ENCODE measurements at places on chromosomes 12 and 14.
A peak's percentile ranks its signal among the peaks of the same experiment; 100 is the strongest.

DNA sequence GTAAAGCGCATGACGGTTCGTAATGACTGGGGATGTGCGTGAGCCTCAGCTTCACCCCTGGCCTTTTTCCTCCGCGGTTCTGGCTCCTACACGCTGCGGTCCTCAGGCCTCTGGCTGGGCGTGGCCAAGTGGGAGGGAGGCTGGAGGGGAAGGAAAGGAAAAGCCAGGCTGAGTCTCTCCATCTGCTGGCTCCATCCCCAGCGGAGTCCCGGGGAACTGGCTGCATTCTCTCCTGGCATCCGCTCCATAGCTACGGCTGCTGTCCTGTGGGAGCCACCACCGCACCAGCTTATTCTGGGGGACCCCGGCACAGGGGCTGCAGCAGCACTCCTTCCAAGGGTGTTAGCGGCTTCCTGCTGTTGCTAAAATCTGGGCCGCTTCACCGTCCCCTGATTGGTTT is 68.2 kb upstream of the SLC24A4 start:
- DNase-seq: no peak

DNA sequence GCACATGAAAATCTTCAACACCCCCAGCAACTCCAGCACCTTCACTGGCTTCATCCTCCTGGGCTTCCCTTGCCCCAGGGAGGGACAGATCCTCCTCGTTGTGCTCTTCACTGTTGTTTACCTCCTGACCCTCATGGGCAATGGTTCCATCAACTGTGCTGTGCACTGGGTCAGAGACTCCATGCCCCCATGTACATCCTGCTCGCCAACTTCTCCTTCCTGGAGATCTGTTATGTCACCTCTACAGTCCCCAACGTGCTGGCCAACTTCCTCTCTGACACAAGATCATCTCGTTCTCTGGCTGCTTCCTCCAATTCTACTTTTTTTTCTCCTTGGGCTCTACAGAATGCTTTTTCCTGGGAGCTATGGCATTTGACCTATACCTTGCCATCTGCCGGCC is 11.5 kb upstream of the OR11G2 start:
- DNase-seq: no peak

- DNase-seq: no peak
Observed at GRCh38 chr12:15152456-15152855, 68.8 kb downstream of the RERG start.

DNA sequence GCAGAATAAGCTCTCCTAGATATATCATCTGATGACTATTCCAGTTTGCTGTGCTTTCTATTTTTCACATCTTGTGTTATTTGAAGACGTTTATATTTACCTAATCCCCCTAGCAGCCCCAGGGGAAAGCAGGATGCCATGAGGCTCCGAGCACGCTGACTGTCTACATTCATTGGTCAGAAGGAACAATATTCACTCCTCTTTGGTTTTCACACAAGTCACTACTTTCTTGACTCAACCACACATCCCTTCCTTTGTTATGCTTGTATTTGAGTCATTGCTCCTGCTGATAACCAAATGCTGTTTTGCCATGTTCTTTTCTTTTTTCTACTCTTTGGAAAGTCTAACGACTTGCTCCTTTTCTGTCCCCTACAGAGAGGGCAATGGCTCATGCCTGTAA is 86.5 kb upstream of the SLC38A2 start:
- DNase-seq: no peak

GRCh38 chr12:93904124-93904523 is 226.9 kb downstream of the CRADD start:
- DNase-seq: no peak

- DNase-seq: no peak
Observed at GRCh38 chr12:10690906-10691305, 17.1 kb upstream of the STYK1 start.

DNA sequence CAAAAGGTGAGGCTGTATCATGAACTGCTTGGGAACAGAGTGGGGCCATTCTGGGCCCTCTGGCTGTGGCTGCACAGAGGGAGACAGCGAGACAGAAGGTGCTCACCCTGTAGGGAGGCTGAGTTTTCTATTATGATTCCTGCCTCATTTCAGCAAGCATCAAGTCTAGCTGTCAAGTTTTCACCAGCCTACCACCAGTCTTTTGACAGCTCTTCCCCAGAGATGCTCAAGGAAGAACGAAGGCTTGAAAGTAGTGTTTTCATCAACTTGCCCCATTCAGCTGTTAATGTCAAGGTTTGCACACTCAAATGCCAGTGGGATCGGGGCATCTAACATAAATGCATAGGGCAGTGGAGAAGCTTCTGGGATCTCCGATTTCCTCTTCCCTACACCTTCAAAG is 10.0 kb downstream of the FGF23 start:
- no peak for DNase-seq

GRCh38 chr12:127360580-127360979 is 906.4 kb upstream of the TMEM132C start:
- DNase-seq: no peak

- no peak for DNase-seq
Observed at GRCh38 chr14:104602315-104602932, 2.1 kb downstream of the TMEM179 start.

DNA sequence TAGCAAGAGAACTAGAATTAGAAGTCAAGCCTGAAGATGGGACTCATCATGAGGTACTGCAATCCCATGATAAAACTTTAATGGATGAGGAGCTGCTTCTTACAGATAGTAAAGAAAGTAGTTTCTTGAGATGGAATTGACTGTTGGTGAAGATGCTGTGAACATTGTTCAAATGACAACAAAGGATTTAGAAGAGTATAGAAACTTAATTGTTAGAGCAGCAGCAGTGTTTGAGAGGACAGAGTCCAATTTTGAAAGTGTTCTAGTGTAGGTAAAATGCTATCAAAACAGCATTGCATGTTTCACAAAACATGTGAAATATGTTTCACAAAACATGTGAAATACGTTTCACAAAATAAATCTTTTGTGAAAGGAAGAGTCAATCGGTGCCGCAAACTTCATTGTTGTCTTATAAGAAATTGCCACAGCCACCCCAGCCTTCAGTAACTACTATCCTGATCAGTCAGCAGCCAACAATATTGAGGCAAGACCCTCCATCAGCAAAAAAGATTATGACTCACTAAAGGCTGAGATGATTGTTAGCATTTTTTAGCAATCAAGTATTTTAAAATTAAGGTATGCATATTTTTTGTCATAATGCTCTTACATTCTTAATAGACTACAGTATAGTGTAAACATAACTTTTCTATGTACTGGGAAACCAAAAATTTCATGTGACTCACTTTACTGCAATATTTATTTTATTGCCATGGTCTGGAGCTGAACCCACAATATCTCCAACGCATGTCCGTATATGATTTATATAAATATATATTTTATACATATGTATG is 173.4 kb upstream of the BMP4 start:
- DNase-seq: no peak

GRCh38 chr14:42565556-42565955 is 958.9 kb downstream of the LRFN5 start:
- DNase-seq: no peak

GRCh38 chr14:97709552-97709951 is 912.4 kb downstream of the VRK1 start:
- no peak for DNase-seq

- DNase-seq: no peak
Observed at GRCh38 chr12:90972226-90972625, 17.2 kb upstream of the CCER1 start.

- no peak for DNase-seq
Observed at GRCh38 chr12:116425256-116426193, 133.7 kb upstream of the MAP1LC3B2 start.

DNA sequence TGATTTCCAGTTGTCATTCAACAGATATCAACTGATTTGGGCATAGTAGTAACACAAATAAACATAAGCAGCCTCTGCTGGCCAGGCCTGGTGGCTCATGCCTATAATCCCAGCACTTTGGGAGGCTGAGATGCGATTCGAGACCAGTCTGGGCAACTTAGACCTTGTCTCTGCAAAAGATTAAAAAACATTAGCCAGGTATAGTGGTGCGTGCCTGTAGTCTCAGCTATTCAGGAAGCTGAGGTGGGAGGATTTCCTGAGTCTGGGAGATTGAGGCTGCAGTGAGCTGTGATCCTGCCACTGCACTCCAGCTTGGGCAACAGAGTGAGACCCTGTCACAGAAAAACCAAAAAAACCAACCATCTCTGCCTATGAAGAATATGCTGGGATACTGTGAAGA is 7.1 kb downstream of the METAP2 start:
- no peak for DNase-seq

DNA sequence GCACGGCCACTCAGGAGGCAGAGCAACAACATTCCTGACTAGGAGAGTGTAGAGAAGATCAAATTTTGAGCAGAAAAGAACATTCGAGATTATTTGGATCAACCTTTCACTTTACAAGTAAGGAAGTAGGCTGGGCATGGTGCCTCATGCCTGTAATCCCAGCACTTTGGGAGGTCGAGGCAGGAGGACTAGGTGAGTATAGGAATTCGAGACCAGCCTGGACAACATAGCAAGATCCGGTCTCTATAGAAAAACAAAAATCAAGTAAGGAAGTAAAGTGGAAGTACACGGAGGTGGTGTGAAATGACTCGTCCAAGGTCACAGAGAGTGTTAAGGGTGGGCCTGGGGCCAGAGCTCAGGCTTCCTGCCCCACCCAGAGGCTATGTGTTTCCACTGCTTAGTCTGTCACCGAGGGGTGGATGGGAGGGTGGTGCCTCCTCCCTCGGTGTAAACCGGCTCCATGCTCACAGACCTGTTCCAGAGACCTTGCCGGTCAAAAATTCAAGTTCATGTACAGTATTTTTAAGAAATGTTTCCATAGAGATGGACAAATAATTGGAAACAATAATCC is 51.9 kb downstream of the MAP1LC3B2 start:
- DNase-seq: no peak

DNA sequence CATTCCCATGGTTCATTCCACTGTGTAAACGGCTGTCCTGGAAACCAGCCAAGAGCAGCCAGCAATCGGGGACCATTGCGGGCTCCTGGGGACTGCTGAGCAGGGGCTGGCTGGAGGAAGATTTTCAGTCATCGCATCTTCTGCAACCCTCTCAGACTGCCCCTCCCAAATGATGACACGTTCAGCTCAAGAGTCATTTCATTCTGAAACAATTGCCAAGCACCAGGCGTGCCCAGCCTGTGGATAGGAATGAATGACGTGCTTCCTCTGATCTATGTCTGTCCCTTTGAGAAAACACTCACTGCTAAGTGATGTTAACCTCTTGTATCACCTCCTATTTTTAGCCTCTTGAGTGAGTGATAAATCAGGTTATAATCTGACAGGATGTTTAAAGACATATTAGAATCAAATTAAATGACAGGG is 62.0 kb downstream of the NDUFA12 start:
- DNase-seq: no peak

DNA sequence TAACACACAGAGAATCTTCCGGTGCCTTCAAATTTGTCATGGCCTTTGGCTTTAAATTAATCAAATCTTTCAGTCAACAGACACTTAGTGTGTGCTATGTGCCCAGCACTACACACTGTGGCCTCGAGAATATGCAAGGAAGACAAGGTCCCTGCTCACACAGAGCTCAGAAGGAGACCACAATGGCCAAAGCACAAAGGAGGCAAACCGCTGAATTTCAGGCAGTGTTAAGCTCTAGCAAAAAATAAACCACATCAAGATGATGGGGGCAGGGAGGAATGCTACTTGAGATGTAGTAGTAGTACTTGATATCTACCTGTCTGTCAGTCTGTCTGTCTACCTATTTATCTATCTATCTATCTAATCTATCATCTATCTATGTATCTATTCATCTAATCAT is 227.9 kb downstream of the TMEM132D start:
- no peak for DNase-seq

GRCh38 chr12:86837246-86837645 is 581.1 kb upstream of the MGAT4C start:
- DNase-seq: no peak

- no peak for DNase-seq
Observed at GRCh38 chr12:92827836-92828431, 101.2 kb downstream of the EEA1 start.

- no peak for DNase-seq
Observed at GRCh38 chr14:80847070-80847469, 94.5 kb downstream of the CEP128 start.

- no peak for DNase-seq
Observed at GRCh38 chr12:107605293-107605692, 80.3 kb upstream of the PWP1 start.

- no peak for DNase-seq
Observed at GRCh38 chr14:99213101-99213500, 58.9 kb downstream of the BCL11B start.

DNA sequence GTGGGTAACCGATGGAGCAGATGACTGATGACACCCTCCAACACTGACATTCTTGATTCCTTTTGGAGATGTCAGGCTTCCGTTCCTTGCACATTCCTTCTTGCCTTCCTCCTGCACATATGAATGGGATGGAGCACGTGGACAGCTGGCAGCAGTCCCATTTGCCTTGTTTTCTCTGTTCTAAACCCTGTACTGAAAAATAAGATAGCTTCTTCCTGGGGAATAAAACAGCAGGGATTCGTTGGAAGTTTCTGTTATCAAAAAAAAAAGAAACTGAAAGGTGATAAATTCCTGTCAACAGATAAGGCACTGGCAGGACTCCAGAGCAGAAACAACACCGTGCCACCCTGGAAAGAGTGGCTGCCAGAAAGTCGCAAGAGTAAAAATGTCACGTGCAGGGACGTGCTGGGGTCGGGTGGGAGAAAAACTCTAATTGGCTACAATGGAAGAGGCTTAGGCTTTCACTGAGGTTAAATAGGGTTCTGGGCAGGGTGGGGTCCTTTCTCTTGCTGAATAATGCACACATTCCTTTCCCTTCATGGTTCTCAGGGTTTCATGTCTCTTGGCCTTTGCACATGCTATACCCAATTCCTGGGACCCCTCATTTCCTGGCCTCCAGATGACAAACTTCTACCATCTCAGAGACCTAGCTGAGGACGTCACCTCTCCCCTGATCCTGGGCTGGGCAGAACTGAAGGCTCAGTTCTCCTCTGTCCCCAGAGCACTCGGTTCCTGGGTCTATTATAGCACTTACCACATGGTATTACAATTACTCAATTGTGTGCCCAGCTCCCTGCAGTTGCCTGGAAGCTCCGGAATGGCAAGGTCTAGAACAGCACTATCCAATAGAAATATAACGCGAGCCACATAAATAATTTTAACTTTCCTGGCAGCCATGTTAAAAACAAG is 7.0 kb upstream of the NUAK1 start:
- DNase-seq: peak; percentile 18

DNA sequence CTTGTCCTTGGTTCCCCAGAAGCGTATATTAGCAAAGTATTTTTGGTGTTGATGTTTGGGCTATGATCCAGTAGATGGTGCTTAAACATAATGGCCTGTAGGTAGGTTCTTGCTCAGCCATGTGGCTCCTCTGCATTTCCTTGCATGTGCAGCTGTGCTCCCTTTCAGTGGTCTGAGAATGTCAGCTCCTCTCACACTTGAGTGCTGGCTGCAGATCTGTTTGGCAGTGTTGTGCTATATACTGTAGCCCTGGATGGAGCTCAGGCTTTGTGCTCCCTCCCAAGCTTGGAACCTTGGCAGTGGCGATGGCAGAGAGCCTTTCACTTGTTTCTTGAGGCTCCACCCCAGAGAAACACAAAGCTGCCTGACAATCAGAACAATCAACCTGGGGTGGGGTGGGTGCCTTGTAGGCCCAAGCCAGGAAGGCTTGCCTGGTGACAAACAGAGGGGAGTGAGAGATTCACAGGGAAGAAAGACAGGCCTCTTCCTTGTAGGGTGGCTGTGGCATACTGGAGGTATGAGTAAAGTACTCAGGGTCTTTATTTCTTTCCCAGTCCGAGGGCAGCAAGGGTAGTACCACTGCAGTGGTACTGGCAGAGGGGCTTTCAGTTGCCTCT is 255.3 kb downstream of the RAD51B start:
- DNase-seq: no peak

All from nucleus accumbens (tissue), 56 donors.